IMR-90 (cell line): ENCODE measurements at places on chromosomes 5 and 9. TPM values are rescaled to one million over a fixed set of nuclear protein-coding genes. Genes with fewer than 3 reads are reported as not detected.

DNA sequence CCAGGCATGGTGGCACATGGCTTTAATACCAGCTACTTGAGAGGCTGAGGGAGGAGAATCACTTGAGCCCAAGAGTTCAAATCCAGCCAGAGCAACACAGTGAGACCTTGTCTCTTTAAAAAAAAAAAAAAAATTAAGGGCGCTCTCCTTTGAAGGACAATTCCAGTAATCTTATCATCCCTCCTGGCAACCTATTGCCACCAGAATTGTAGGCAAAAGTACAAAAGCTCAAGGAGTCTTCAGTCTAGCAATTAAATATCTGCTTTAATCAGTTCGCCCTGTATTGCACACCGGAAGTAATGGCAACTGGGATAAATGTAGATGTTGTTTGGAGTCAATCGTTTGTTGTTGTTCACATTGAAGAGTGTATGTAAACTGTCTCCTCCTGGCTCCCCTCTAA is 7.7 kb downstream of the SNX18 start:
- H3K4me3 ChIP-seq = no peak overlapping the region
- peaks cover 42% of the 10 kb centered on the region for H3K36me3 ChIP-seq
- no peaks in the 10 kb centered on the region for H3K27me3 ChIP-seq
- H3K27ac ChIP-seq = no peak overlapping the region
- no peak for DNase-seq
- H3K4me1 ChIP-seq = peaks cover 29% of the 10 kb centered on the region

DNA sequence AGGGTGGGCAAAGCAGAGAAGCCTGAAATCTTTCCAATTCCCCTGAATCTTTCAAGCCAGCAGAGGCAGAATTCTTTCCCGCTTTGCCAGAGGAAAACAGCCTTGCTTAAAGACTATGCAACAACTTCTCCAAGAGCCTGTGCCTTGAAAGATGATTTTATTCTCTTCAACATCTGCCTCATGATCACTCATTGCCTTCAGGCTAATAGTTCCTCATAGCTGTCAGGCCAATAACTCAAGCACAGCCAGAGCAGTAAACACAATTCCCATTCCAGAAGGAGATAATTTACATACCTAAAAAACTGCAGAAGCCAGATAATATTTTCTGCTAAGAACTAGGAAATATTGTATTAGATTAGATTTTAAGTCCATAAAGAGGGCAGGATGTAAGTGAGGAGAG is 92.3 kb upstream of the PUM3 start:
- H3K4me1 ChIP-seq = no peaks in the 10 kb centered on the region
- H3K27me3 ChIP-seq = no peaks in the 10 kb centered on the region

GRCh38 chr5:171450423-171451331 is 31.2 kb downstream of the FGF18 start:
- no peaks in the 10 kb centered on the region for H3K36me3 ChIP-seq
- H3K27ac ChIP-seq = peak overlapping the region; percentile 90
- no peaks in the 10 kb centered on the region; the same call in 1 of the 2 replicates for H3K27me3 ChIP-seq
- H3K4me3 ChIP-seq = peak overlapping the region; percentile 51
- peak; percentile 73 for DNase-seq

DNA sequence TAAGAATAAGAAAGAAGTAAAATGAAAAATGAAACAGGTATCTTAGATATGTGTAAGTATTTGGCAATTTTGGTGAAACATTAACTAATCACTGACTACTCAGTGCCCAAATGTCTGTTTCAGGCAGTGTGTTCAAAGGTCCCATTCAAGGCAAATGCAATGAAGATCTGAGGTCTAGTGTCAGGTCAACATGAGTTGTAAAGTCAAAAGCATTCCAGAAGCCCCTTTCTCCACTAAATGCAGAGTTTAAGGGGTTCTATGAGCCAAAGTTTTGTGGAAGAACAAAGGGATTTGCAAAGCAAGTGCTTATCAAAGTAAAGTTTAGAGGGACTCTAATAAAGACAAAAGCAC is 71.0 kb upstream of the GPBP1 start:
- no peaks in the 10 kb centered on the region for H3K36me3 ChIP-seq
- H3K4me1 ChIP-seq = no peaks in the 10 kb centered on the region
- H3K27me3 ChIP-seq = peaks cover 5% of the 10 kb centered on the region
- H3K4me3 ChIP-seq = no peak overlapping the region

Gene OR1J2
- total RNA-seq = not detected in 2 replicates

- DNase-seq = peak; percentile 47
- no peaks in the 10 kb centered on the region for H3K36me3 ChIP-seq
Measured at GRCh38 chr9:15205632-15206420, 101.2 kb downstream of the TTC39B start.

DNA sequence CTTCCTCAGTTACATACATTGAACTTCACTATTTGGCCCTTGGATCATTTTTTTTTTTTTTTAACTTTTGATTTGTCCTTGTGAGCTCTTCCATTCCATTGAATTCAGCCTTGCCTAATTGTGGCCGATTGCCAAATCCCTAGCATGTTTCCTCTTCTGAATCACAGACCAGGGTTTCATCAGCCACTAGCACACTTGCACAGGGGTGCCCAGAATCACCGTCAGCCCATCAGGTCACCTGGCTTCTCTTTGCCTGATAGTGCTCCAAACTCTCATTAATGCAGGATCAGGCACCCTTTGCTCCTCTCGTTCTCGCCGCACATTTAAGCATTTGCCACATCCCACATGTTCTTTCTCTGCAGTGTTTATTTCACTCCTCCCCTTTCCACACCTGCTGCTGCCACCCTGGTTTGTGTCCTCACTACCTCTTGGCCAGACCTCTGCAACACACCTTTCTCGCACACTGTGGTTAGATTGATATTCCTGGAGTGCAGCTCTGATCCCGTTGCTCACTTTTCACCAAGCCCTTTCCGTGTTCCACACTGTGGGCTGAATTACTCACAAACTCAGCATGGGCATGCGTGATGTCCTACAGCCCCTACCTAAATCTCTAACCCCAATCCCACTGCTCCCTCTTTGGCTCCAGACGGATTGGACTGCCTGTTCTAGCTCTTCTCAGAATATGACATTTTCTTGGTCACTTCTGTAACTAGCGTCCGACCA is 9.8 kb downstream of the PIK3R1 start:
- peaks cover 6% of the 10 kb centered on the region for H3K4me1 ChIP-seq
- no peaks in the 10 kb centered on the region for H3K27me3 ChIP-seq
- no peak overlapping the region for H3K4me3 ChIP-seq
- DNase-seq = peak; percentile 87

Gene DPYSL3
- total RNA-seq = 46.1 and 50.2 TPM in 2 replicates

DNA sequence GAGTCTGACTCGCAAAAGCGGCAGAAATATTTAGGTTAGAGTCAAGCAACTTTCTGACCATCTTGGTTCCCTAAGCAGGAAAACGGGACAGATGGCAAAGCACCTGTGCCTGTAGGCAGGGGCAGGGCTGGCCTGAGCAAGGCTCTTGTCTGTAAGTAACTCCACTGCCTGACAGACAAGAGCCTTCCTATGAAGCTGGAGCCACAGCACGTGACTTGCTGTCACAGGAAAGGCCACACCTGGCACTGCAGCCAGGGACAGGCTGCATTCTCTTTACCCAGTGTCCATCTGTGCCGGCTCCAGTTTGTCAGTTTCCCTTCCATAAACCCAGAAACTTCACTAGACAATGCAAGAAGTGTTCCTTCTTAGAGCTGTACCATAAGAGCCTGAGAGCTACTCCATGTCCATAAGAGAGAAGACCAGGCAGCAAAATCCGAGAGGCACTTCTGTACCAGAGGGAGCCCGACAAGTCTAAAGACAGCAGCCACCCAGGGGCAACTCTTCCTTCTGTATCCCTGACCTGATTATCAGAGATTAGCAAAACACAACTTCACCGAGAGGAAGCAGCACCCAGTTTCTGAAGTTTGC is 78.1 kb downstream of the GPR21 start:
- H3K27me3 ChIP-seq = no peaks in the 10 kb centered on the region
- no peak for DNase-seq
- H3K4me3 ChIP-seq = no peak overlapping the region
- H3K27ac ChIP-seq = no peak overlapping the region
- H3K36me3 ChIP-seq = peaks cover 27% of the 10 kb centered on the region

Gene UBE2QL1
- not detected in 2 replicates for total RNA-seq

DNA sequence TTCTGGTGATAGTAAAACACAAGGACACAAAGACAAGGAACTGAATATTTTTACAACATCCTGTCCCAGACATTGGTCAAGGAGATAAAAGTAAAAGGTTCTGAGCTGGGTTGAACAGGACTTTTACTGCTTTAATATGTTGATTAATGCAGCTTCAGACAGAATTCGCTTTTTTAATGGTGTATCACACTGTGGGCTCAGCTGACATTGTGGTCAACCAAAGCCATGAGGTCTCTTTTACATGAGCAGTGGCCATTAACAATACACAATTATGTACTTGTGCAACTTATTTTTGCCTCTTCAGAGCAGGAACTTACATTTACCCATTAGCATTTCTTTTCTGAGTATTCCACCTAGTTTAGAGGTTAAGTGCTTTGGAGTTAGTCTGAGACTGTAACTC is 22.8 kb upstream of the ERBIN start:
- H3K27me3 ChIP-seq = peaks cover 2% of the 10 kb centered on the region; the same call in 1 of the 2 replicates
- H3K4me3 ChIP-seq = no peak overlapping the region
- H3K36me3 ChIP-seq = no peaks in the 10 kb centered on the region
- no peak overlapping the region for H3K27ac ChIP-seq
- no peaks in the 10 kb centered on the region for H3K4me1 ChIP-seq
- no peak for DNase-seq

DNA sequence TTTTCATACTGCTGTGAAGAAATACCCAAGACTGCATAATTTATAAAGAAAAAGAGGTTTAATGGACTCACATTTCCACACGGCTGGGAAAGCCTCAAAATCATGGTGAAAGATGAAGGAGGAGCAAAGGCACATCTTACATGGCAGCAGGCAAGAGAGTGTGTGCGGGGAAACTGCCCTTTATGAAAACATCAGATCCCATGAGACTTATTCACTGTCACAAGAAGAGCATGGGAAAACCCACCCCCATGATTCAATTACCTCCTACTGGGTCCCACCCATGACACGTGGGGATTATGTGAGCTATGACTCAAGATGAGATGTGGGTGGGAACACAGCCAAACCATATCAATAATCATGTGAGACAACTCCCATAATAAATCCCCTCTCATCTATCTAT is 8.7 kb downstream of the TTC39B start:
- H3K27me3 ChIP-seq = no peaks in the 10 kb centered on the region
- H3K27ac ChIP-seq = no peak overlapping the region
- H3K4me3 ChIP-seq = no peak overlapping the region
- peaks cover 15% of the 10 kb centered on the region for H3K4me1 ChIP-seq

DNA sequence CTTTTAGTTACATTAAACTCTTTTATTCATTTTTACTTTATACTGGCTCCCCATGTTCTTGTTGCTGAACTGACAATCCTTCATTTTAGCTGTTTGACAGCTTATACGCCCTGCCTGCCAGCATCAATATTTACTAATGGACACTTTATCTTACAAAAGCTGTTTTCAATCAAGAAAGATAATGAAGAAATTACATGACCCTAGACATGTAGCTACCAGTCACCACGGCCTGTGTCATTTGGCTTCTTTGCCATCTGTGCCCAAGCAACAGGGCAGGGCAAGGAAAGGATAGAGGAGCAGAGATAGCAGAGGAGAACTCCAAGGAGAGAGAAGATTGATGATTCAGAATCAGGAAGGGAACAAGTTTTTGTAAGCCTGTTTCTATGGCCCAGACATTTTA is 647.3 kb downstream of the BRINP1 start:
- no peaks in the 10 kb centered on the region for H3K27me3 ChIP-seq
- no peaks in the 10 kb centered on the region for H3K36me3 ChIP-seq
- no peaks in the 10 kb centered on the region for H3K4me1 ChIP-seq
- H3K27ac ChIP-seq = no peak overlapping the region
- no peak overlapping the region for H3K4me3 ChIP-seq

- H3K27ac ChIP-seq = no peak overlapping the region
- peaks cover 61% of the 10 kb centered on the region for H3K36me3 ChIP-seq
- no peak overlapping the region for H3K4me3 ChIP-seq
Measured at GRCh38 chr9:93650448-93650847, 74.1 kb downstream of the PHF2 start.
